ENCODE measurements at places on chromosomes 5 and 9.

DNA sequence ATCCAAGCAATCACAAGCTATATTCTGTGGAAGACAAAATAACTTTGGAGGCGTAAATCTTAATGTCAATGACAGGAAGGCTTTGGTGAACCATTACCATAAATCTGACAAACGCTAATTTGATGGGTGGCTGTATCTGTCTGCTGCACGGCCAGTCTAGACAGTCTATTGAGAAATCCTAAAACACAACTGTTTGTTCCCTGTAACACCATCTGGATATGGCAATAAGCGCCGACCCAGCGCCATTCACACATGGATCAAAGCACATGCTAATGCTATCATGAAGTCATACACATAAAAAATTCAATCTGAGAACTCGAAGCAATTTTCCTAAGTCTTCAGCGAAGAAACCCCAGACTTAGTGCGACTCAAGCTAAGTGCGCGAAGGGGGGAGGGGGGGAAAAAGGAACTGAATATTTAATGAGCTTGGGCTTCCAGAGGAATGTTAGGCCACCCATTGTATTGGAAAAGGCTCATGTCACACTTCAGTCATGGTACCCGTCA, 95.1 kb downstream of the ARL15 start:
- DNase-seq: no peak

- DNase-seq: no peak
These were observed 4.0 kb downstream of the GADD45G start for GRCh38 chr9:89608641-89609335.

DNA sequence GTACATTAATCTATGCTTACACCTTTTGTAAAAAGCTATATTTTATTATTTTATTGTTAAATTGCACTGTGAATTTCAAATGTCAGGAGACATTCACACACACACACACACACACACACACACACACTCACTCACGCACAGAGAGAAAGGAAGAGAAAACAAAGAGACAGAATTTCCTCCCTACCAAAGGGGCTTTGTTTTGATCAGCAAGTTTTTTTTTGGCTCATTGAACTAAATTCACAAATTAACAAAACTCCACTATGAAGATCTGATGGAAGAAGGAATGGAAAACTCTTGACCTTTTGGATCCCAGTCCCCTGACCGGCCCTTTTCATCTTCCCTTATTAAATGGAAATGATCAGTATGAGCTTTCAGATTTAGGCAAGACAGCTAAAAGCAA, 161.2 kb downstream of the PDE4D start:
- no peak for DNase-seq

GRCh38 chr9:129561594-129562281, 59.2 kb downstream of the C9orf50 start:
- no peak for DNase-seq

- DNase-seq: no peak
These were observed 67.9 kb downstream of the YTHDC2 start for GRCh38 chr5:113581388-113581787.

DNA sequence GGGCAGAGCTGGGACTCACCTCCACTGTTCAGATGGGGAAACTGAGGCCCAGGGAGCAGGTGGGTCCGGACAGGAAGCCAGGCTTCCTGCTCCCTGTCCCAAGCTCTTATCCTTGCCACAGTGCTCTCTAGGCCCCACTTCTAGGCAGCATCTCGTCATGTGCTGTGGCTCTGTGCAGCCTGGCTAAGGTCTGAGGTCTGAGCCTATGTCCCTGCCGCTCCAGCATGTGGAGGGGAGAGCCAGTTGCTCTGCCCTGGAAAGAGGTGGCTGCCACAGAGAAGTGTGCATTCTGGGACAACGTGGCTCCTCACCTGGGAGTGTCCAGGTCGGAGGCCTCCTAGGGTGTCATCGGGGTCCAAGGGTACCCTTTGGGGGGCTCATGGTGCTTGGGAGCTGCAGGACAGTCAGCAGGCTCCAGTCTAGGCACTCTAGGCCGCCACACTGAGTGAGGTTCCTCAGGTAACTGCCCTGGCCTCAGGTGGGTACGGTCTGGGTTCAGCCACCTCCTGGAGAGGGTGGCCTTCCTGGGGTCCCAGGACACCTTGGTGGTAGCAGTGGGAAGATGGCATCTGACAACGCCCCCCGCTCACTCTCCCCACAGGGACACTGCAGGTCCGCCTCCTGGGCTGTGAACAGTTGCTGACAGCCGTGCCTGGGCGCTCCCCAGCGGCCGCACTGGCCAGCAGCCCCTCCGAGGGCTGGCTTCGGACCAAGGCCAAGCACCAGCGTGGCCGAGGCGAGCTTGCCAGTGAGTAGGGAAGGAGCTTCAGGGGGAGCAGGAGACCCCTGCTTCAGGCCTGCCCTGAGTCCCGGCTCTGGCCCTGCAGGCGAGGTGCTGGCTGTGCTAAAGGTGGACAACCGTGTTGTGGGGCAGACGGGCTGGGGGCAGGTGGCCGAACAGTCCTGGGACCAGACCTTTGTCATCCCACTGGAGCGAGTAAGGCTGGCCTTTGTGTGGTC, 10.4 kb downstream of the PKN3 start:
- no peak for DNase-seq

- DNase-seq: no peak
These were observed 172.8 kb upstream of the FSTL4 start for GRCh38 chr5:133785182-133785581.

- no peak for DNase-seq
These were observed 153.5 kb downstream of the PPP2R2B start for GRCh38 chr5:146725025-146725424.

DNA sequence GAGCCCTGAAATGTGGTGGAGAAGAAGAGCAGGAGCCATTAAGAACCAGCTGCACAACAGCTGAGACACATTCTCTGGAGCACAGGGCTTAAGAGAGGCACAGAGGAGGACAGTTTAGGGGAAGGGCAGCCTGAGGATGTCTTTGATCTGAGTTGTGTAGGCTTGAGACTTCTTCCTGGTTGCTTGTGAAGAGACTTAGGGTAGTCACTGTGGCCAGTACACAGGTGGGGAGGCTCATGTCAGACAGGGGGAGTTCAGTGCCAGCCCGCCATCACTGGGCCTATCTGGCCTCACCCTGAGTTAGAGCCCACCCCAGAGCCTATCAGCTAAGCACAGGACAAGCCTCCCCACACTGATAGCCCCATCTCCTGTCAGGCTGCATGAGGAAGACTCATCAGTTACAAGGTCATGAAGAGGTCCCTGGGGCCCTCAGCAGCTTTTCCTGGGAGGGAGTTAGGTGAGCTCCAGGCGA, 19.8 kb downstream of the SLC22A4 start:
- DNase-seq: no peak

- no peak for DNase-seq
These were observed 16.8 kb upstream of the SPATA31D1 start for GRCh38 chr9:81971727-81972126.

GRCh38 chr9:21660976-21661375, 141.5 kb upstream of the MTAP start:
- no peak for DNase-seq

DNA sequence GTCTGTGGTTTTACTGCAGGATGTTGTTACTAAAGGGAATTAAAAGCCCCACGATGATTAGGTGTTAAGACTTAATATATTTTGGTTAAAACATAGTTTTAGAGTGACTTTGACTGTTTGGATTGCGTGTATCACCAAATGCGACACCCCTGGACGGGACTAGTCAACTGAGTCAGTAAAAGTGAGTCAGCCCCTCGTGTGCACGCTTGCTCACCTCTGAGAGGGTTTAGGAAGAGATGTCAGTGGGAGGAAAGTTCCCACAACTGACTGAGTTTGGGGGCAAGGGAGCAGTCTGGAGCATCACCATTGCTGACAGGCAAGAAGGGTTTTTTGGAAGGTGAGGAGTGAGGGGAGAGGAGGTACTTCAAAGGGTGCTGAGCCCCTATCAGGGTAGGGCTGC, 14.4 kb upstream of the DMRT3 start:
- no peak for DNase-seq

GRCh38 chr5:165321912-165322311, 1816.5 kb downstream of the MAT2B start:
- DNase-seq: no peak

- DNase-seq: no peak
These were observed 905 bp downstream of the CDK9 start for GRCh38 chr9:127786773-127787104.

GRCh38 chr5:126965061-126965475, 65.3 kb downstream of the MARCHF3 start:
- DNase-seq: no peak

DNA sequence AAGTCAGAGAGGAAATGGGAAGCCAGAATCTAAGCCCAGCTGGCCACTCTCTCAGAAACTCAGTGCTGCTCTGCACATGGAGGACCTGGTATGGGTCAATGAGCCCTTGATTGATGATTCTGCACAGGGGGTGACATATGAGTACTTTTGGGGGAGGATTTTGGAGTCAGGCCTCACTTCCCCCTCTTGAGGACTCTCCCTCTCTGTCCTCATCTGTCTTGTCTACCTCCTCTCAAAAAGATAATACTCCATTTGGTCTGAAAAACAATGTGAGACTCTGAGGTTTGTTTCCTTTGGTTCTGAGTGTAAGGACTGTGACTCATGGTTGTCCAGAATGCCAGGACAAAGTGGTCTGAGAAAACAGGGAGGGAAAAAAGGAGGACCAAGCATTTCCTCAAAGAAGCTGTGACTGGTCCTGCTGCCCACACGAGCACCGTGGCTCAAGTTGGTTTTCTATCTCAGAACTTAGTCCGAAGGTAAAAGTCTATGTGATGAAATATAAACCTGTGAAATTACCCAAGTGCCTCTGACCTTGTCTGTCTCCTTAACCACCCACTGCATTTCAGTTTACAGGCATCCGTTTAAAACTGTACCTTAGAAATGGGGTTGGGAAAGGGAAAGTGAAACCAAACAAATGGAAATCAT, 11.1 kb downstream of the TTC39B start:
- no peak for DNase-seq

DNA sequence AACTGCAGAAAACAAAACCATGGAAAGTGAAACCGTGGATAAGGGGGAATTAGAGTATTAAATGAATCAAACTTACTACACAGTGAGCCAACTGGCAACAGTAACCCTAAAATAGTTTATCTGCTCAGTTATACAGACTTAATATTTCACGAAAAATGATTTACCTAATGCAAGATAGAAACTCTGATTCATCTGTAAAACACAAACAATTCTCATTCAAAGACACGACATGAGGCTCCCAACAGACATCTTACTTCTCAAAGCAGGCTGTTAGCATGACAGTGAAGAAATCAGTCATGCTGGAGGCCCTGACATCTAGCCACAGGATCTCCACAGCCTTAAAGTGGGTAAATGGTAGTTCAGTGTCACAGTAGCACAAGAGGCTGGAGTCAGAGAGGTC, 131.2 kb downstream of the FBN2 start:
- no peak for DNase-seq

DNA sequence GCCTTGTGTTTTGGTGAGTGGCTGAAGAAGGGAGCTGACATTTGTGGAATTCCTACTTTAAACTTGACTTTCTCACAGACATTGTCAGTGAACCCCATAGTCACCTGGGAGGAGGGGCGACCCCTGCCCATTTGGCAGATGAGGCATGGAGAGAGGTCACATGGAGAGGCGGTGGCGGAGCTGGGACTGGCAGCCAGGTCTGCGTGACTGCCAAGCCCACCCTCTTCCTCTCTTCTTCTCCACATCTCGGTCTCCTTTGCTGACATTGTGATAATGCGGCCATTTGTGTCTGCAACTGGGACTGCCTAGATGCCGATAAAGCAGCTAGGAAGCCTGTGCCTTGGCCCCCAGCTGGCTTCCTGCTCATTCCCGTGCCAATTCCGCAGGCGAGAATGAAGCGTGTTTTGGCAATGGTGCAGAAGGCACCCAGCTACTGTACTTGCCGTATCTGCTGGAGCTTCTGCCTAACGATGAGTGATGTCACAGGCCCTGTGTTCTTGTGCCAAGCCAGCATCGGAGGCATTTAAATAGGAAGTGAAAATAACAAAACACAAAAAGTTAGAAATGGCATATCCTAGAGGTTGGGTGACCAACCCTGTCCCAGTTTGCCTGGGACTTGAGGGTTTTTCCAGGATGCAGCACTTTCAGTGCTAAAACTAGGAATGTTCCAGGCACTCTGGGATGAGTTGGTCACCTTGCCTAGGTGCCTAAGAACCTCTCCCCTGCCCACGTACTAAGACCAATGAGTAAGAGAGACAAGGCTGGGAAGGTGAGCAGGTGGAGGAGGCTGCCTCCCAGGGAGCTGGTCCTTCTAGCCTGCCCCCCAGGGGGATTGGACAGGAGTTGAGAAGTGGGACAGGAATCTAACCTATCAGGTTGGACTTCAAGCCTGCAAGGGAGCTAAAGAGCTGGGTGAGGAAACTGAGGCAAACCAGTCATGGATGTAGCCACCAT, 23.6 kb downstream of the OLFML2A start:
- DNase-seq: no peak

DNA sequence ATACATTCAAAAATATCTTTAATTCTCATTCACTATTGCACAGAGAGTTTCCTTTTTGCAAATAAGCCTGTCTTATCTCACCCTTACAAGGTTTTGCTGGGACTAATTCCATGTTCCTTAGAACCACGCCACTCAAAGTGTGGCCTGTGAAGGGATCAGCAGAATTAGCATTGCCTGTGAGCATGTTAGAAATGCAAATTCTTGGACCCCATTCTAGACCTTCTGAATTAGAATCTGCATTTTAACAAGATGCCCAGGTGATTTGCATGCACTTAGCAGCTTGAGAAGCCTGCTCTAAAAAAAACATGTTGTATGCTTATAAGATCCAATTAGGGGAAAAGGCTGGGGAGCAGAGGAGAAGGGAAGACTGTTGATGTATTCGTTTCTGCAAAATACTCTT, 460.0 kb downstream of the NTRK2 start:
- DNase-seq: no peak

DNA sequence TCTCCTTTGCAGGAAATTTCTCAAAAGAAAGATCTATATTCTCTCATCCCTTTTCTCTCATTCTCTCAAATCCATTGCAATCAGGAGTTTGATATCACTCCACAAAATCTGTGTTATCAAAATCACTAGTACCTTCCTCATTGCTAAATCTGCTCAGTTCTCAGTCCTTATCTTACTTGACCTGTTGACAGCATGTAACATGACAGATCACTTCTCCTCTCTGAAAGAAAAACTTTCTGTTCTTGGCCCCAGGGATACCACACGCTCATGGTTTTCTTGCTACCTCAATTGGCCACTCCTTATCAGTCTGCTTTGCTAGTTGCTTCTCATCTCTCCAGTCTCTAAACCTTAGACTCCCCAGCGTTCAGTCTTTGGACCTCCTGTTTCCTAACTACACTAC, 22.1 kb downstream of the SRP19 start:
- no peak for DNase-seq

DNA sequence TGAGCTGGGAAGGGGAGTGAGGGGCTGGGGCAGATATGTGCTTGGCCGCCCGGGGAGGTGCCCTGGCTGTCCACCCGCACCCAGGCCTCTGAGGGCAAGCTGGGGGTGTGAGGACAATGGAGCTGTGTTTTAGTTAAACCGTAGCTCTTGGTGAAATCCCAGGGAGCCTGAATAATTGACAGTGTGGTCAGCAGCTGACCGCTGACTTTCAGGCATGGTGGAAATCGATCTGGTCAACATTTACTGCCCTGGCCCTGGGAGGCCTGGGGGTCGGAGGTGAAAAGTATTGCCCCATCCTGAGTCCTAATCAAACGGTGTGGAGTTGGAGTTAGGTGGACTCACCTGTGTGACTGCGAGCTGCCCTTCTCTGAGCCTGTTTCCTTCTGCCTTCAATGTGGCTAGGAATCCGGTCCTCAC, 31.2 kb upstream of the CRB2 start:
- DNase-seq: no peak
